Stimulated activated CD8-positive, alpha-beta memory T cell treated with anti-CD3 and anti-CD28 coated beads, Interleukin-12 subunit alpha, Interleukin-12 subunit beta, amount 100 ng/mL, for 4 hours (primary cell): ENCODE measurements at places on chromosomes 16 and 17.

- DNase-seq = no peak
These were observed 8.6 kb upstream of the NUDT16L1 start for GRCh38 chr16:4684763-4685162.

DNA sequence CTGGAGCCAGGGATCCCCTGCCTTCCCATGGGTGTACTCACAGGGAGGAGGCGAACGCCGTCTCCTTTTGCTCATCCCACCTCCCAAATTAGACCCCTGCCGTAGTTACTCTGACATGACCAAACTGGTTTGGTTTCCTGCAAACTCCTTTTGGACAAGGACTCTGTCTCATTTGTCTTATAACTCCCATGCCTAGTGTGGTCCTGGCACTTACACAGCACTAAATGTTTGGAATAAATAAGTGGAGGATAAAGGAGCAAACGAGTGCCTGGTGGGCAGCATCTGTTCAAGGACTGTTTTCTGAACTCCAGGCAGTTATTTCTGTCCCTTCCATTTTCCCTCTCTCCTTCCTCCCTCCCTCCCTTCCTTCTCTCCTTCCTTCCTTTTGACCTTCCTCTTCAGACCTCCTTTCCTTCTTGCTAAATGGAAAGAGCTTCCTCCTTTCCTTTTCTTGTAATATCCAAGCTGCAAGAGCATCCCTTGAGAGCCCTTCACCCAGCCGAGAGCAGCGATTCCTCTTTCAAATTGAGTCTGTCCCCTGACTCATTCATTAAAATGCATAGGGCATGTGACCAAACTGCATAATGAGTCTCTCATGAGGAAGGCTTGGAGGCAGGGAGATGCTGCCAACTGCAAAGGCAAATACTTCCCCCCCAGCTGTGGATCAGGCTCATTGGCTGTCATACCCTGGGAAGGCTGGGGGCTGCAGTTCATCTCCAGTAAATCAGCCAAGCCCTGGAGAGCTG is 36.8 kb downstream of the CHD9 start:
- no peak for DNase-seq

DNA sequence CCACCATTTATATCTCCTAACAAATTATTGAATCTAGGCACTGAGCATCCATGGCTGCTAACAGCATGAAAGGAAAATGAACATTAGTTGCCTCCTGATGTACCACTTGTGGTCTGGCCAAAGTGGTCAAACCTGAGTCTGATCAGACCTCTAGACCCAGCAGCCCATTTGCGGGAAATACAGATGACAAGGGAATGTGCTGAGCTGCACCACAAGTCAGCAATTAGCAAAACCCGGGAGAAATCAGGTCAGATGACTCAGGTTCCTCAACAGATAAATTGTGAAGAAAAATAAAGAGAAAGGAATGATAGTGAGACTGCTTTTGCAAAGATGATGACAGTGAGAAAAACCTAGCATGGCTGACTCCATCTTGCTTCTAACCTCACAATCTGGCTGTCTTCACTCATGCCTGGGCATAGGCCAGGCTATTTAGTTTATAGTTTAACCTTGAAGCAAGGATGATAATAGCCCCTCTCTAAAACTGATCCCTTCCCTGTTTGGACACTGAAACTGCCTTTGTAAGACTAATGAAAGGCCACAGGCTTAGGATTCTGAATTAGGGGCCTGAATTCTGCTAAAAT is 142.7 kb upstream of the ASIC2 start:
- no peak for DNase-seq

- DNase-seq = peak; percentile 37
These were observed 3.4 kb downstream of the SGCA start for GRCh38 chr17:50169121-50169764.

DNA sequence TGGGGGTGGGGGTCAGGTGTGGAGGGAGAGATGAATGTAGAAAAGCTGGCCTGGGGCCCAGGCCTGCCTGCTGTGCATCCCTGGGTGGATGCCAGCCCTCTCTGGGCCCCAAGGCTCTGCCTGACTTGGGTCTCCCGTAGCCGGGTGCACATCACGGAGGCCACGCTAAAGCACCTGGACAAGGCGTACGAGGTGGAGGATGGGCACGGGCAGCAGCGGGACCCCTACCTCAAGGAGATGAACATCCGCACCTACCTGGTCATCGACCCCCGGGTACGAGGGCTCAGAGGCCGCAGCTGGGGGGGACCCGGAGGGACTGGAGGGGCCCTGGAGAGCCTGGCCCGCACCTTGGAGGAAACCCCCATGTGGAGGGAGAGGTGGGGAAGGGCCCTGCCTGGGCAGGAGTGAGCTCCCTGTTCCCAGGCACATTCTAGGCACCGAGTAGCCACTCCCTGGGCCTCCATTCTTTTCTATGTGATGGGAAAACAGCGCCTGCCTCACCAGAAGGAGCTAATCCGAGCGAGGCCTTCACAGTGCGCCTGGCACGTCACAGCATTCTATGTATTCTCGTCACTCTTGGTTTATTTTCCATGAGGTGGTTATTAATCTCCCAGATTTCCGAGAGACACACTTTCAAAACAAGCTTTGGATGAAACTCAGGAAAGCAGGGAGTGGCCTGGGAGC is 34.7 kb downstream of the ADCY7 start:
- DNase-seq = no peak

- no peak for DNase-seq
These were observed 44.3 kb upstream of the PSMD7 start for GRCh38 chr16:74252329-74252728.

GRCh38 chr16:79687249-79688130 is 87.0 kb upstream of the MAF start:
- DNase-seq = no peak

- DNase-seq = no peak
These were observed 12.6 kb downstream of the SAP30BP start for GRCh38 chr17:75679706-75680211.

DNA sequence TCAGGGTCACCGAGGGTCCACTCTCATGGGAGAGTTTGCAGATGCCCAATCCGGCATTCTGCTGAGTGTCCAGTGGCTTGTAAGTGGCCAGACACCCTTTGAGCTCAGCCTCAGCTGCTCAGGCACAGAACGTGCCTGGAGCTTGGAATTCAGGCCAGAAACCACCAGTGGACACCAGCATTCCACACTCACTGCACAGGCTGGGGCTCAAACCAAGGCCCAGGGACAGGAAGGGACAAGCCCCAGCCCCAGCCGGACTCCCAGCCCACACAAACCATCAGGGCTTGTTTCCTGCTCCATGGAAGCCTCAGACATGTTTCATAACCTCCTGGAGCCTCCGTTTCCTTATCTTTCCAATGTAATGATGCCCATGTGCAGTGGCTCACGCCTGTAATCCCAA is 5.0 kb upstream of the NPRL3 start:
- DNase-seq = no peak

GRCh38 chr17:19454074-19454473 is 43.0 kb downstream of the RNF112 start:
- no peak for DNase-seq

GRCh38 chr17:2170023-2170422 is 115.1 kb downstream of the HIC1 start:
- no peak for DNase-seq

- DNase-seq = no peak
These were observed 52.7 kb upstream of the TNRC6C start for GRCh38 chr17:77905766-77906165.

DNA sequence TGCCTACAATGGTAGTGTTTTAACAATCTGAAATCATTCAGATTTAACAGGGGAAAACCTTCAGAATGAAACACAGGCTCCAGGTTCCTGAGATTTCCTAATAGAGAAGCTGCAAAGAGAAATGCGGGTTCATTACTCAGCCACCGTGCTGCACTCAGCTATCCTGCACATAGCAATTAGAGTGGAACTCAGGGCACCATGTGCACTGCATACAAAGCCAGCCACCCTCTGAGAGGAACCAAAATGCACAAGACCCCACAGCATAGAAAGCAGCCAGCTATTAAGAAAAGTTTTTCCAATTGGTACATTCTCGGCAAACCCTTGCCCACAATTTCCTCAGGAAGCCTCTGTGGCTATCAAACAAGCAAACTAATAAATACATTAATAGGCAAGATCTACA is 37.4 kb downstream of the TOM1L2 start:
- no peak for DNase-seq

DNA sequence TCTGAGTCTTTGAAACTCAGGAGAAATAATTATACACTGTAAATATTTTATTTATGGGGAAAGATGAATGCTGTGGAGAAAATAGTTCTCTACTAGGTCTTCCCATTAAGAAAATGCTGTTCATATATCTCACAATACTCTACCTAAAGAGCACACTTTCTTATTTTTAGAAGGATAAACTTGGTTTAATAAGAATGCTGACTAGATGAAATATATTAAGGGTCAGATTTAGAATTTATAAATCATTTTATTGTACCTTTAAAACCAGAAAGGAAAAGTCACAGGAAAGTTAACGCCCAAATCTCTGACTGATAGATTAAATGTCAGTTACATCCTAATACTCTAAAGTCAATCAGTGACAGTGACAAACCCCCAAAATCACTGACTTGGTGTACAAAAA is 48.7 kb downstream of the SLC6A4 start:
- no peak for DNase-seq

DNA sequence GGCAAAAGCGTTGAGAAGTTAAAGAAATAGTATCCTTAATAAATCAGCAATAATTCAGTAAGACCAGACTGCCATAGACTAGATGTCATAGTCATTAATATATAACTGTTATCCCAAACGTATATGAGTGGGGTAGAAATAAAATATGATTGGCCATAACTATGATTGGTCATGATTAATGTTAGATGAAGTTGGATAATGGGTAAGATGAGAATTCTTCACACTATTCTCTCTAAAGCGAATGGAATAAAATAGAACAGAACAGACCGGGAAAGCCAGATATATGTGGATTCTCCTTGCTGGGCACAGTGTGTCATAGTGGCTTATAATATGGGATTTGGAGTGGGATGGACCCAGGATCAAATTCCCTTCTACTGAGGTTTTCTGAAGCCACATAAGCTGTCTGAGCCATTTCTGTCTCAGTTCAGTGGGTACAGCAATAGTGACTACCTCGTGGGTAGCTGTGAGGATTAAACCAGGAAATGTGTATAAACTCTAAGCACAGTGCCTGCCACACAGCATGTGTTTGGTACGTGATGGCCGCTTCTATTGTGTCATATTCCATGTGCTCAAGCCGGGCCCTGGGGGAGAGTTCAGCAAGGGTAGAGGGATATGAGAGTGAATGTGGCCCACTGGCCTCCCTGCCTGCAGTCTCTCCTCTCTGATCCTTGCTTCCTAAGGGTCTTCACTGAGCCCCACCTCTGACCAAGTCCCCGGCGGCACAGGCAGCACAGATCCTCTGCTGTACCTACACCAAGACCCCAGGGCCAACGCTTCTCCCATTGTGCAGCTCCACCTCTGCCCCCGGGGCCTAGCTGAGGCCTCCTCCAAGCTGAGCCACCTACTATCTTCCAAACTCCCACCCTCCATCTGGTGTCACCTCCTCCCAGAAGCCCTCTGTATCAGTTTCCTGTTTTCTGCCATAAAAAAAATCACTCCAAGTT is 3.7 kb downstream of the CETP start:
- no peak for DNase-seq

GRCh38 chr16:1089822-1090619 is 6.0 kb downstream of the C1QTNF8 start:
- DNase-seq = no peak

DNA sequence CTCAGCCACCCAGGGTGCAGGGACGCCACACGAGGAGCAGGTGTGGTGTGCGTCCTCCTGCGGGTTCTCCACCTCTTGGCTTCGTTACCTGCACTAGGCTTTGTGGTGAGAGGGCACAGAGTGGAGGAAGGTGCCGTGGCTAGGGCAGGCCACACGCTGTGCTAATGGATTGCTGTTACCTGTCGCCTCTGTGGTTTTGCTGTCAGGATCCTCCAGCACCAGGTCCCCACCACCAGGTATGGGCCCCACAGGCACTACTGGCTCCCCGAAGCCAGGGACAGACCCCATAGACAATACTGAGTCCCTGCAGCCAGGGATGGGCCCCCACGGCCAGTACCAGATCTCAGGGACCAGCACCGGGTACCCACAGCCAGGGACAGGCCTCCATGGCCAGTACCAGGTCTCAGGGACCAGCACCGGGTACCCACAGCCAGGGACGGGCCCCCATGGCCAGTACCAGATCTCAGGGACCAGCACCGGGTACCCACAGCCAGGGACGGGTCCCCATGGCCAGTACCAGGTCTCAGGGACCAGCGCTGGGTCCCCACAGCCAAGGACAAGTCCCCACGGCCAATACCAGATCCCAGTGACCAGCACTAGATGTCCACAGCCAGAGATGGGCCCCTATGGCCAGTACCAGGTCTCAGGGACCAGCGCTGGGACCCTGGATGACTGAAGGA is 315.6 kb downstream of the SEC14L1 start:
- no peak for DNase-seq

DNA sequence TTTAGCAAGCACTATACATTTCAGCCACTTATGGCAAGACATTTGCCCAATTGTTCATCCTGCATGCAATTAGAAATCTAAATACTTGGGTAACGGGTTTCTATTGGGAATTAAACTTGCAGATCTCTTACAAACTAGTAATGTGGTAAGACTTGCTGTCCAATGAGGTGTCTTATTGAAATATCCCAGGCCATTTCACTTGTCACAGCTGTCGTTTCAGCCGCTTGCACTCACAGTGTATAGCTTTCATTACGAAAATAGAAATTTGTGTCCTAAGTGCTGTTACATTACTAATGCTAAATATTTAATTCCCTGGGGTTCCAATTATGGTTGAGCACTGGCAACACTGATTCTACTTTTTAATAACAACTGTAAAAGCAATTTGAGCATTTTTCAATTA is 40.3 kb upstream of the IRX5 start:
- DNase-seq = no peak

DNA sequence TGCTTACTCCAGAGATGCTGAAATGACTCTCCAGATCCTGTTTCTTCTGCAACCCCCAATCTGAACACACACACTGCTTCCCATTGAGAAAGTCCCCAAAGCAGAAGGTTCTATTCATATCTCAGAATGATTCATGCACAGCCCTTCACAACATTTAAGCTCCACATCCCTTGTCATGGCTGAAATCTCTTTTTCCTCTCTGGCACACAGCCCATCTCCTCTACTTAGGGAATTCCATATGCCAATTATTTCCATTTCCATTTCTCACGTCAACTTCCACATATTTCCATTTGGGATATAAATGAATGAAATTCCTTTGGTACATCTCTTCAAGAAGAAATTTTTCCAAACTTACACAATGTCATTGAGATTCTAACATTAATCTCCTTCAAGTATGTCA is 119.6 kb downstream of the CDH11 start:
- DNase-seq = no peak

DNA sequence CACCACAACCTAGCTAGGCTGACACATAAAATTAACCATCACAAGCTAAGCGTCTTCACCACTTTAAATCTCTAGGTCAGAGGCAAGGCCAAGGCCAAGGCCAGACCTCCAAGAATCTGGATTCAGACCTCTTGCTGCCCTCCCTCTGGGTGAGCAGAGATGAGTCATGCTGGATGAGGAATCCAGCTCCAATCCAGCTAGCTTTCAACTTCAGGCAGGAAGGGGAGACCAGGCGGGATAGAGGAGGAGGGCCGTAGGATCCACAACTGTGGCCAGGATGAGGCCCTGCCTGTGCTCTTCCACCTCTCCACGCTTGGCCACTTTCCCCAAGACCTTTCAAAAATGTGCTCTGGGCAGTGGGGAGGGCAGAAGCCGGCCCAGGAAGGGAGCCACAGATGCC is 14.7 kb downstream of the LRRC75A start:
- DNase-seq = no peak
